ENCODE measurements at places on chromosomes 4 and X. TPM values are rescaled to one million over a fixed set of nuclear protein-coding genes. Genes with fewer than 3 reads are reported as not detected.

Gene DUSP21
- total RNA-seq: not detected

Gene DDX53
- not detected for total RNA-seq

Gene AKAP4
- total RNA-seq: not detected

Gene APEX2
- 32.4 TPM for total RNA-seq

Gene SOD3
- total RNA-seq: 33.7 TPM

Gene TTC29
- total RNA-seq: not detected

Gene COL4A6
- 0.15 TPM for total RNA-seq

Gene STOX2
- total RNA-seq: 10.0 TPM

Gene PNMA6E
- total RNA-seq: not detected

Gene EMD
- 75.1 TPM for total RNA-seq

Gene SLC10A7
- 11.7 TPM for total RNA-seq

Gene DGKK
- total RNA-seq: not detected

Gene FGB
- total RNA-seq: 0.38 TPM
